HFFc6 (cell line): ENCODE measurements at places on chromosomes 11 and 22. TPM values are rescaled to one million over a fixed set of nuclear protein-coding genes. Genes with fewer than 3 reads are reported as not detected.

Gene C11orf91
- 0.39 to 0.59 TPM in 2 of 3 replicates, not detected in the other for total RNA-seq

Gene ATG2A
- 18.6 and 19.0 TPM in 2 replicates for total RNA-seq

DNA sequence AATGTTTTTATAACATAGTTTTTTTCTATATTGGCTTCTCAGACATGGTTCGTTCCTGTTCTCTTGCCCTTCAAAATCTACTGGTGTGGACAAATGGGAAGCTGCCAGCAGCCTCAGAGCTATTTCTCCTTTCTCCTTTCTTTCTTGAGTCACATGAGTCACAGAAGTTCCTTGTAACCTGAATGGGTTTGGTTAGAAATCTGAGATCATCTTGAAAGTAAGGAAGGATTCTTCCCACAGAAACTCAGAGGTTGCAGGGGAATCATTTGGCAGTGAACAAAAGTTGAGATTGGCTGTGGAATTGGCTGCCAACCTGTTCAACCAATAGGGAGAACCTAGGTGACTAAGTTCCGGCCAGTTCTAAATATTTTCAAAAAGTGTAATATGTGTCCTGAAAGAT is 12.5 kb downstream of the PLET1 start:
- peaks cover 14% of the 10 kb centered on the region for H3K4me1 ChIP-seq
- H3K36me3 ChIP-seq: peaks cover 10% of the 10 kb centered on the region
- DNase-seq: peak; percentile 35
- peaks cover 5% of the 10 kb centered on the region for H3K27me3 ChIP-seq

DNA sequence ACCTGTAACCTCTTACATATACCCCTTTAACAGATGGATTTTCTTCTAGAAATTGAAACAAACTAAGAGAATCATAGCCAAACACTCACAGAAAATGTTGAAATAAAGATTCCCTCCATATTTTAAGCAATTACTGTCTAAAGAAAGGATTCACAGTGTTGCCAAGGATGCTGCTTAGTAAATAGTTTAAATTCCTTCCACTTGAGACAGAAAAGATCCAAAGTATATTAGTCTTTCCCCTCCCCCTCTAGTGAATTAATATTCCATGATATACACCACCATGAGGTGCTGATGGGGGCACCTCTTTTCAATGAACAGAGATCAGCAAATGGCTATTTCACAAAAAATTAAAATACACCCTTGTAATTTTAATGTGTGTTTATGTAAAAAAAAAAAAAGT is 186.8 kb downstream of the SOX6 start:
- peak; percentile 34 for DNase-seq
- H3K27me3 ChIP-seq: no peaks in the 10 kb centered on the region
- no peak overlapping the region; the same call in 1 of the 2 replicates for H3K4me3 ChIP-seq
- H3K27ac ChIP-seq: peak overlapping the region; percentile 59; the same call in 1 of the 2 replicates
- H3K4me1 ChIP-seq: peaks cover 13% of the 10 kb centered on the region; the same call in 1 of the 2 replicates
- no peaks in the 10 kb centered on the region for H3K36me3 ChIP-seq

GRCh38 chr22:40290516-40290915 is 55.8 kb upstream of the ADSL start:
- peaks cover 4% of the 10 kb centered on the region for H3K27me3 ChIP-seq
- peaks cover 12% of the 10 kb centered on the region for H3K4me1 ChIP-seq
- H3K27ac ChIP-seq: no peak overlapping the region
- peaks cover 45% of the 10 kb centered on the region for H3K36me3 ChIP-seq
- H3K4me3 ChIP-seq: no peak overlapping the region

- no peak overlapping the region for H3K4me3 ChIP-seq
- peaks cover 2% of the 10 kb centered on the region for H3K36me3 ChIP-seq
- H3K4me1 ChIP-seq: peaks cover under 1% of the 10 kb centered on the region; the same call in 1 of the 2 replicates
- H3K27ac ChIP-seq: no peak overlapping the region
- DNase-seq: peak; percentile 13
Observed at GRCh38 chr11:103257360-103257759, 148.1 kb downstream of the DYNC2H1 start.

- no peak for DNase-seq
- H3K27me3 ChIP-seq: no peaks in the 10 kb centered on the region
- H3K27ac ChIP-seq: no peak overlapping the region
- H3K4me3 ChIP-seq: no peak overlapping the region
- no peaks in the 10 kb centered on the region for H3K36me3 ChIP-seq
Observed at GRCh38 chr11:38582756-38583155, 1984.7 kb upstream of the RAG2 start.

- peaks cover 58% of the 10 kb centered on the region for H3K4me1 ChIP-seq
- H3K4me3 ChIP-seq: no peak overlapping the region
- no peaks in the 10 kb centered on the region; the same call in 1 of the 2 replicates for H3K27me3 ChIP-seq
- H3K36me3 ChIP-seq: no peaks in the 10 kb centered on the region
Observed at GRCh38 chr11:36365907-36366306, 69.8 kb downstream of the PRR5L start.

Gene SEPTIN5
- total RNA-seq: 7.1 to 13.5 TPM (median 8.6 TPM) in 3 replicates

DNA sequence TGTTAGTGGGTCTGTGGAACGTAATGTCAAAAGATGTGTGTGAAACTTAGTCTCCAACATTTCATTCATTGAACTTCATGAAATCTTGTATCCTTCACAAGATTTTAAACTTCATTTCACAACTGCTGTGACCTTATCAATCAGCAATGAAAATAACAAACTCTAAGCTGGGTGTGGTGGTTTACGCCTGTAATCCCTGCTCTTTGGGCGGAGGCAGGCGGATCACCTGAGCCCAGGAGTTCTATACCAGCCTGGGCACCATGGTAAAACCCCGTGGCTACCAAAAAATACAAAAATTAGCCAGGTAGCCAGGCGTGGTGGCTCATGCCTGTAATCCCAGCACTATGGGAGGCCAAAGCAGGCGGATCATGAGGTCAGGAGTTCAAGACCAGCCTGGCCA is 5.1 kb downstream of the CHKA start:
- H3K27me3 ChIP-seq: no peaks in the 10 kb centered on the region; the same call in 1 of the 2 replicates
- H3K36me3 ChIP-seq: peaks cover 5% of the 10 kb centered on the region; the same call in 1 of the 2 replicates
- H3K4me3 ChIP-seq: no peak overlapping the region
- no peak for DNase-seq

Gene SELENOH
- 160 and 186 TPM in 2 replicates for total RNA-seq

DNA sequence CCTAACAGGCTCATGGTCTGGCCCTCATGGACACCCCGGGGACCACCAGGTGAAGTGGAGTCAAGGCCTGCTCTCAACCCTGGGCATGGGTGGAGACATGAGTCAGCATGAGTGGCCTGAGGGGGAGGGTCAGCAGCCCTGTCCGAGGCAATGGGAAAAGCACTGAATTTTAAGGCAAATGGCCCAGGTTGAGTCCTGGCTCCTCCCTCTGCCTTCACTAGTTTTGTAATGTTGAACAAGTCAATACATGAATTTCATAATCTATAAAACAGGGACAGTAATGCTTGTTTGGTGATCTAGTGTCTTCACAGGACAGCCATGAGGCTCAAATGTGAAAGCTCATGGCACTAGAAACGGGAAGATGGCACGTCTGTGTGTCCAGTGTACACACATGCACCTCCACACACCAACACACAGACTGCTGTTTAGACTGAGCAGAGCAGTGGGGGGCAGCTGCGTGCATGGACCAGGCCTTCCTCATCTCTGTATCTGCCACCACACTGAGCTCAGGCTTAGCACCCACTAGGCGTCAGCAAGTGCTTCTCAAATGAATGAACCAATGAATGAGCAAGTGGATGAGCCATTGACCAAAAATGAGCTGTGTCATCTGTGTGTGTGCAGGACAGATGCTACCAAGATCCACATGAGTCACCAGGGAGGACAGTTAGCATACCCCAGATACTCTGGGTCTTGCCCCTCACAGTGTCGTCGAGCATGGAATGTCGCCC is 63.4 kb downstream of the NRXN2 start:
- H3K36me3 ChIP-seq: no peaks in the 10 kb centered on the region
- peak; percentile 98 for DNase-seq
- H3K4me1 ChIP-seq: peaks cover 44% of the 10 kb centered on the region
- H3K27ac ChIP-seq: peak overlapping the region; percentile 96
- peak overlapping the region; percentile 69 for H3K4me3 ChIP-seq

DNA sequence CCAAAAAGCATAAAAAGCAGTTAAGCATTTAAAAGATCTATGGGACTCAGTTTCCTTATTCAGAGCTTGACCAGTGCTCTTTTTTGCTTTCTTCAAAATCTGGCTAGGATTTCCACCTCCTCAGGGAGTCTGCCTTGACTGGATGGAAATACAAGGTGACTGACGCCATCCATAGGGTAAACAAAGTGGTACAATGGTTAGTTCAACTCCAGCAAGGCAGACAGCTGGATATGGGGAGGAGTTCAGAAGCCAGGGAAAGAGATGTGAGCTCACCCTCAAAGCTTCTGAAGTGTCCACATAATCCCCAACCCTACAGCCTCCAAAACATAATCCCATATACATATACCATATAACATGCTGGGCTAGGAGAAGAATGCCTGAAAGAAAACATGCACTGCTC is 52.0 kb downstream of the KIRREL3 start:
- H3K36me3 ChIP-seq: peaks cover 25% of the 10 kb centered on the region
- H3K27ac ChIP-seq: peak overlapping the region; percentile 56
- H3K4me3 ChIP-seq: no peak overlapping the region
- H3K27me3 ChIP-seq: no peaks in the 10 kb centered on the region

Gene ZC3H7B
- 119 and 129 TPM in 2 replicates for total RNA-seq

DNA sequence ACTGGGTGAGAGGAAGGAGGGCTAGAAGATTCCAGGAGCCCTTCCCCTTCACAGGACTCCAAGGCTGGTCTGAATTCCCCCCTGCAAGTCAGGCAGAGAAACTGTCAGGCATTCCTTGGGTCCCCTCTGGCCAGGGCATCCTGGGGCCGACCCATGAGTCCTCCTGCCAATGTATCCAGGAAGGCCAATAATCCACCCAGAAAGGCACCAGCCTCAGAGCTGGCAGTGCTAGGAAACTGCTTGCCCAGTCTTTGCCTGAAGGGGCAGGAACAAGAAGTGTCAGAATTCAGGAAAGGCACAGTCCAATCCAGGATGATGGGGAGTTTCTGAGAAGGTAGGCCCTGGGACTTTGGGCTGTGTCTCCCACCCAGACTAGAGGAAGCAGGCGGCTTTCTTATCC is 41.0 kb downstream of the BUD13 start:
- peaks cover 34% of the 10 kb centered on the region for H3K27me3 ChIP-seq
- H3K4me3 ChIP-seq: no peak overlapping the region
- H3K36me3 ChIP-seq: no peaks in the 10 kb centered on the region
- DNase-seq: no peak
- H3K27ac ChIP-seq: no peak overlapping the region
- H3K4me1 ChIP-seq: peaks cover 6% of the 10 kb centered on the region

DNA sequence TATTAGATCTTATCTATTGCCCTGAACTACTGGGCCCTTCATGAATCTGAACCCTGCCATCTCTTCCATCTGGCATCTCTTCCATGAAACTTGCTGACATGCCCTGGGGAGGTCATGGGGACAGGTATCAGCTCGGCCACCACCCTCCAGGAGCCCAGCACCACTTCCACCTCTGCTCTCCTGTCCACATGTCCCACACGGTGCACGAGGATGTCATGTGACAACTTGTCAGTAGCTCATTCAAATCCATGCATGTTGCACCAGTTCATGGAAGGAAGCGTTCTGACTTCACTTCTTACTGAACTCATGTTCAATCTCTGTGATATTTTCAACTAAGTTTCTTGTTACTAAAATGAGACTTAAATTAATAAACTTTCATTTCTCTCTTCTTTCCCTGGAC is 16.6 kb downstream of the YPEL1 start:
- H3K36me3 ChIP-seq: no peaks in the 10 kb centered on the region
- H3K4me1 ChIP-seq: peaks cover 16% of the 10 kb centered on the region
- no peak overlapping the region for H3K27ac ChIP-seq
- H3K4me3 ChIP-seq: no peak overlapping the region

GRCh38 chr11:72962084-72962483 is 147.9 kb downstream of the ATG16L2 start:
- no peak overlapping the region for H3K4me3 ChIP-seq
- H3K36me3 ChIP-seq: peaks cover 38% of the 10 kb centered on the region
- DNase-seq: no peak

DNA sequence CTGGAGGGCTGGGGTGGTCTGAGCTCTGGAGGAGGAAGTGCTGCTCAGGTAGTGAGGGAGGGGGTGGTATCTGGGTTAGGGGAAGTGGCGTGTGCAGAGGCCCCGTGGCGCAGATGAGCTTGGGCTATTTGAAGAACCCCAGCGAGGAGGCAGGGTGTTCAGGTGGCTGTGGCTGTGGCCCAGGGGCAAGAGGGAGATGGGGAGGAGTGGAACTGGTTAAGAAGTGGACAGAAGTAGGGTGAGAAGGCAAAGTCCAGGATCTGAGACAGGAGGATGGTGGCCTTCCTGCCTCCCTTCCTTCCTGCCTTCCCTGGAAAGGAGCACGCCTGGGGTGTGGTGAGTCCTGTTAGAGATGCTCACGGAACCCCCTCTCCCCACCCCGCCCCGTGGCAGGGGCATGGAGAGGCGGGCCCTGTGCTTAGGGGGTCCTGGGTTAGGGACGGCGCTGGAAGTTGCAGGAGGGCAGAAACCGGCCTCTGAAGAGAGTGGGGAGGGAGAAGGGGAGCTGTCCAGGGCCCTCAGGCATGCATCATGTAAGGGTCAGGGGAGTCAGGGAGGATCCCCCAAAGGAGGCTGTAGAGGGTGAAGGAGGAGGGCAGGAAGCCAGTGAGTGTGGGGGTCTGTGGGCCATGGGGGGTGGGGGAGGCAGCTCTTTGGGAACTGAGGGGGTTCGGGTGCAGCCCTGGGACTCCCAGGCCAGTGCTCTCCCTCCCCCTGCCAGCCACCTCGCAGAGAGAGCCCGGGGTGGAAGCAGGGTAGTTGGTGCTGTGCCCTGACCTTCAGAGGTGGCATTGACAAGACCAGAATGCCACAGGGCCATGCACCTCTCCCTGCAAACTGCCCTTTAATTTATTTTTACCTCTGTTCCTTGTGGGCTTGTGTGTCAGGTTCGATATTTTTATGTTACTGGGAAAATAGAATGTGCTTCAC is 63.7 kb upstream of the PARVG start:
- H3K36me3 ChIP-seq: peaks cover 7% of the 10 kb centered on the region
- no peak overlapping the region for H3K4me3 ChIP-seq
- DNase-seq: no peak
- H3K27ac ChIP-seq: no peak overlapping the region

- no peak overlapping the region for H3K4me3 ChIP-seq
- H3K27ac ChIP-seq: no peak overlapping the region
- H3K4me1 ChIP-seq: peaks cover under 1% of the 10 kb centered on the region
- peaks cover 66% of the 10 kb centered on the region for H3K27me3 ChIP-seq
Observed at GRCh38 chr11:44831605-44832394, 105.0 kb downstream of the TSPAN18 start.

Gene RFPL2
- not detected in 3 replicates for total RNA-seq

GRCh38 chr11:118216621-118217481 is 8.0 kb downstream of the JAML start:
- H3K36me3 ChIP-seq: no peaks in the 10 kb centered on the region
- H3K4me1 ChIP-seq: no peaks in the 10 kb centered on the region
- H3K4me3 ChIP-seq: no peak overlapping the region
- H3K27ac ChIP-seq: no peak overlapping the region
- peaks cover 37% of the 10 kb centered on the region for H3K27me3 ChIP-seq

GRCh38 chr11:24068197-24068596 is 428.7 kb upstream of the LUZP2 start:
- H3K27me3 ChIP-seq: no peaks in the 10 kb centered on the region
- H3K36me3 ChIP-seq: peaks cover 1% of the 10 kb centered on the region; the same call in 1 of the 2 replicates
- peaks cover 27% of the 10 kb centered on the region for H3K4me1 ChIP-seq
- H3K4me3 ChIP-seq: no peak overlapping the region

- peaks cover 53% of the 10 kb centered on the region for H3K4me1 ChIP-seq
- H3K27me3 ChIP-seq: peaks cover 7% of the 10 kb centered on the region
- peak overlapping the region; percentile 52; the same call in 1 of the 2 replicates for H3K4me3 ChIP-seq
- peak; percentile 55 for DNase-seq
- H3K36me3 ChIP-seq: no peaks in the 10 kb centered on the region
- H3K27ac ChIP-seq: no peak overlapping the region
Observed at GRCh38 chr11:57249384-57250319, 12.6 kb upstream of the APLNR start.

Gene TTC9C
- 45.5 to 49.3 TPM (median 46.0 TPM) in 3 replicates for total RNA-seq
